ENCODE measurements at places on chromosomes 12 and 14.

GRCh38 chr12:68699486-68699885 lies 12.7 kb downstream of the NUP107 start:
- DNase-seq: no peak

GRCh38 chr14:75879031-75879430 lies 102.8 kb downstream of the TGFB3 start:
- no peak for DNase-seq

- no peak for DNase-seq
These were observed 59.9 kb downstream of the GPR65 start for GRCh38 chr14:88064841-88065240.

GRCh38 chr14:69750495-69750894 lies 16.4 kb upstream of the SRSF5 start:
- no peak for DNase-seq

DNA sequence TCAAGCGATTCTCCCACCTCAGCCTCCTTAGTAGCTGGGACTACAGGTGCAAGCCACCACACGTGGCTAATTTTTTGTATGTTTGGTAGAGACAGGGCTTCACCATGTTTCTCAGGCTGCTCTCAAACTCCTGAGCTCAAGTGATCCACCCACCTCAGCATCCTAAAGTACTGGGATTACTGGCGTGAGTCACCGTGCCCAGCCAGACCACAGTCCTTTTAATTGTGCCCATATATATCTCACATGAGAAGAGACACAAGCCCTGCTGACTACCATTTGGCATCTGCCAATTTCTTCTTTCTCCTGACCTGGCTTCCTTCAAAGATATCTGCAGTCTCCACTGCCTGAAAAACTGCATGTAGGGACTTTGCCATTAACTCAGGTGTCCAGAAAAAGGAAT lies 142.5 kb downstream of the DPY19L2 start:
- DNase-seq: no peak

DNA sequence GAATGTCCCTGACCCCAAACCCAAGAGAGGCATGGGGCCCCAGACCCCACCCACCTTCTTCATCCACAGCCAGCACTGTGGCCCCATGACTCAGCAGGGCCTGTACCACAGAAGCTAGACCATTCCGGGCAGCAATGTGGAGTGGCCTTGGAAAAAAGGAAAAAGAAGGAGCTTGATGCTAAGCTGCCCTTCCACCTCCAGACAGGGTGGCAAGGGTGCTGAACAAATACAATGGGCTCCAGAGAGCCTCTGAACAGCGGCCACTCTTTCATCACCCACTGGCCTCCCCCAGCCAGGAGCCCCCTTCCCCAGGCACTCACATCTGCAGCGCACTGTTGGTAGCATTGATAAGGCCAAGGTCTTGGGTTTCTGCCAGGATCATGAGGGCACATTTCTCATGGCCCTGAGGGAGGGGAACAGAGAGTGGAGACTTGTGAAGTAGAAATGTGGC lies 13.9 kb downstream of the SLC39A5 start:
- DNase-seq: no peak

GRCh38 chr12:68587448-68587873 lies 23.2 kb upstream of the RAP1B start:
- DNase-seq: peak; percentile 11

DNA sequence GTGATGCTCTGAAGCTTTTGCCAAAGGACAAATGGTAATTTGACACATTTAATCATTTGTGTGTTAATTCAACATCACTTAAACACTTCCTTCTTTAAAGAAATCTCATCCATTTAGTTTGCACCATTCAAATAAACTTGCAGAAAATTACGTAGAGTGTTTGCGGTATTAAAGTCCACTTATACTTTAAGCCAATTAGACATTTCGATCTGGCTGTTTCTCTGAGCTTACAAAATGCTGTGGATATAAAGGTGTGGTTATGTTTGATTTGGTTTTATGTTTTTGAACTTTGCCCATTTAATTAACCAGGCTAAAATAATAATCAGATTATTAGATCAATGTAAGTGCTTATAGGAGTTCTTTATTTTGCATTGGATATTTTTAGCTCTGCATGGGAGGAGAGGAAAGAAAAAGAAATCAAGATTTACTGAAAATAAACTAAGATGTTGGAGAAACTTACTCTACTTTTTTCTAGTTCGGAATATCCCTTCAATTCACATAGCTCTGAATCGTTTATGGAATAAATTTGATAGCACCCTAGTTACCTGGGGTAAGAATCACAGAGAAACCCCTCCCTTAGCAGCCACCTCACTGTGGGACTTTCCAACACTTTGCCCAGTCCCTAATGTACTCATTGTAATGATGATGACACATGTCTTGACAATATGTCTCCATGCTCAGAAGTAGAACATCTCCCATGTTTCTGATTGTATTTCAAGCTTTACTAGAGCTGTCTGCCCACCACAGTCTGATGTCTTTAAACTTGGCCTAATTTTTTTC lies 268.0 kb downstream of the BTG1 start:
- no peak for DNase-seq

DNA sequence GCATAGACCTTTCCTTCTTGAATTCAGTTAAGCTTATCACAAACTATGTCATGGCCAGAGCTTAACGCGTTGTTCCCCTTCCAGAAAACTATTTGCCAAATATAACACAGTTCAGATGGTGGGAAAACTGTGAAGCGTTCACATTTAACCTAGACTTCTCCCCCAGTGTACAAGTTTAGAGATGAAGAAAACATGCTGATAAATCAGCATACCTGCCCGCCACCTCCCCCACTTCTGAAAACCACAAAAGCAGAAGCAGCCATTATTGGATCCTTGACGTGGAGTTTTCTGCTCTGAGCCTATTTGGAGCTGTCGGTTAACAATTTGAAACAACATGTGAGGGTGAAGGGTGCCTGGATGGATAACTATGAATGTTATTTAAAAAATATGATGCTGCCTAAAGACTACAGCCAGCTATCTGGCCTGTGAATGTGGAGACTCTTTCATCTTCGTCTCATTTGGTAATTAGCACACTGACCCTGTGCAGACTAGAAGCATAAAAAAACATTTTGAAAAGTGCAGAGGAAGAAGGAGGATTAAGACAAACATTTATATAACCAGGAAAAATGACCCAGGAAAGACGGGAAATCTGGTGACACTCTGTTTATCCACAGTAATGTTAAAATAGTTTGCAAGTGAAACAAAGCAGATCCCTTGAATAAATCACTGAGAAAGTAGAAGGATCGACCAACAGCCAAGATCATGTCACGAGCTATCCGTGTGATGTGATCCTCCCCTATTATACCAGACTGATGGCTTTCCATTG lies 408.2 kb downstream of the AEBP2 start:
- no peak for DNase-seq

GRCh38 chr12:105474672-105475071 lies 144.2 kb downstream of the C12orf75 start:
- DNase-seq: no peak

DNA sequence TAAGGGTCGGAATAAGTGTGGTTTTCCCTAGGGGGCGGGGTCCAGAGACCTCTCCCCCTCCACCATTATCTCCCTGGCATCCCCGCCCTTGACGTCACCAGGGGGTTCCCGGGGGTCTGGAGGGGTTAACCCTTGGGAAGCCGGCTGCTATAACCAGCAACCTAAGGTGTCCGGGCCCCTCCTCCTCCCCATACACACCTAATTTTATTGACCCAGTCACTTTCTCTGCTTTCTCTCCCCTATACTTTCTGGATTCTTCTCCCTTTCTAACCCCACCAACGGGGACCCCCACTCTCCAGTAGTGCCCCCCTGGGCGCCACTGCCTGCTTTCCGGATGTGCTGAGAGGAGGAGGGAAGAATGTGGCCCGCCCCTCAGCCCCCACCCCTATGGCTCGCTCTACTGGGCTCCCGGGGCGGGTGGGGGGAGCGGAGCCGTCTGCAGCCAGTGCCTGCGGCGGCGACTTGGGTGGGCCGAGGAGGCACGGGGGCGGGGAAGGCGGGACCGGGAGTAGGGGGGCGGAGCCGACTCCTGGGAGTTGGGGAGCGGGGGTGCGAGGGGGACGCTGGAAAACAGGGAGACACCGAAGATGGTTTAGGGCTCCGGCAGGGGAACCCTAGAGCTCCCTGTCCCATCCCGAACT lies 1.8 kb downstream of the GLI1 start:
- no peak for DNase-seq

DNA sequence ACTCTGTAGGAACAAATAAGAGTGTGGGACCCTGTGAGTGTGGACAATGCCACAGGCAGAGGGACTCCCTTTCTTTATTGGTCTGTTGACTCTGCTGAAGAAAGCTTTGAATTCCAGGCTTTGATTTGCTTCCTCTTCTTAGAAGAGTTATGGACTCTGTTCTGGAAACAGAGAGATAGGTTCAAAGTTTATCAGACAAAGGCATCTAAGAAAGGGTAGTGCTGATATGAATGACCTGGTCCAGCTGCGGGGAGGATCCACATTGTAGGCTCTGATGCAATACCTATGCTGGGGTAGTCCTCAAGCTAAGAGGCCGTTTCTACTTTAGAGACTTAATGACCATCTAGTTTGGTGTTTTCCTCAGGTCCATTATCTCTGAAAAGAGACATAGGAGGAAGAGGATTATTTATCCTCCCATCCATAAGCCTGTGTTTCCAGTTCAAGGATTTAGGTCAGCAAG lies 10.7 kb upstream of the IKZF4 start:
- DNase-seq: no peak

DNA sequence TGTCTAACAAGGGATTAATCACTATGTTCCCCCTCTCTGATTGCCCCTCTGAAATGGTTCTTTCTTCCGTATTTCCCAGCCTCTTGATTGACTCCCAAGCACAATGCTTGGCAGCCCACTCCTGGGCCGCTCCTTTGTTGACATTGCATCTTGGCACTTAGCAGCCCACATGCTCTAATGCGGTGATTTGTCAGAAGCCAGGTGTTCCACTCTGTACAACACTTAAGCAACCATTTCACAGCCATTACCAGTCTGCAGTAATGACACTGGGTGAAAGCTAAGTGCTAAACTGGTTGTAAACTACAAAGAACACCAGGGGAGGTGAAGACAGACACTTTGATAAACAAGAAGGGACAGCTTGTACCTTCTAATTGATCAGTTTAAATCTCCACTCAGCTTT lies 353.5 kb downstream of the TMEM132D start:
- no peak for DNase-seq

DNA sequence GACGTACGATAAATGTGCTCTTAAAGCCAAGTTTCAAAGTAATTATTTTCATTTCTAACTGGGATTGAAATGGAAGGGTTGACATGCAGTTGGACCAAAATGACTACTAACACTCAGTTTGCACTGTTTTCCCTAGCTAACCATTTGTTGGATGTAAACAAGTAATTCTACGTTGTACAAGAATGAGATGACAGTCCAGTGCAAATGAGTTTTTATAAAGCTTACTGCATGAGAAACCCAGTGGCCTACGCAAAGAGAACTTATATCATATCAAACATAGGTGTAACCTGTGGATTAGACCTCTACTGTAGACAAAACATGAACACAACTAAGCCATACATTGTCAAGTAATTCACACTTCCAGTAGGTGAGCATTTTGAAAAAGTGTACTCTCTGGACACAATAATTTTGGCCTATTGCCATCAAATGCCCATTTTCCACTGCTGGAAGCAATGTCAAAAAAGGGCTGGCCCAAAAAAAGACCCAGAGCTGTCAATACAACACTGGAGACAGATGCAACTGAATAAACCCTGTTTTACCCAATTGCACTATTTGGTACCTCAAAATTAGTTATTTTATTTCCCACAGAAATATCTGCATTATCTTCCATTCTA lies 12.8 kb downstream of the SLC38A2 start:
- no peak for DNase-seq

GRCh38 chr14:55946231-55946630 lies 172.0 kb upstream of the PELI2 start:
- DNase-seq: no peak

GRCh38 chr12:28024231-28024995 lies 51.9 kb upstream of the PTHLH start:
- no peak for DNase-seq

Measured in stimulated activated CD8-positive, alpha-beta memory T cell treated with anti-CD3 and anti-CD28 coated beads, Interleukin-4, amount 100 ng/mL, for 24 hours (primary cell).